ENCODE measurements at places on chromosomes 4 and X.

DNA sequence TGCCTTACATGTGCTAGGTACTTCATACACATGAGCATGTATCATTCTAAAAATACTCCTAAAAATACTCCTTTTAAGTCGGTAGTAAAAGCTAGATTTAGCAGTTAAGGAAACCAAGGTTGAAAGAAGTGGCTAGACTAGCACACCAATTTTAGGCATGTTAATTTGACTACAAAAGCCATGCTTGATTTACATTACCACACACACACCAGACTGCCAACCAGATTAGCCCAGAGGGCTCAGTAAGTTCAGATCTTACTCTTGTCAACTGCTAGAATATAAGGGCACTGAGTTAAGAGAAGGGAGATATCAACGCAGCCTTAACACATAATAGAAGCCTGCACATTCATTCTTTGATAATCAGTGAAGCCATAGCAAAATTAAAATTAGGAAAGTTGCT is 117.9 kb downstream of the MID1IP1 start:
- DNase-seq = no peak

DNA sequence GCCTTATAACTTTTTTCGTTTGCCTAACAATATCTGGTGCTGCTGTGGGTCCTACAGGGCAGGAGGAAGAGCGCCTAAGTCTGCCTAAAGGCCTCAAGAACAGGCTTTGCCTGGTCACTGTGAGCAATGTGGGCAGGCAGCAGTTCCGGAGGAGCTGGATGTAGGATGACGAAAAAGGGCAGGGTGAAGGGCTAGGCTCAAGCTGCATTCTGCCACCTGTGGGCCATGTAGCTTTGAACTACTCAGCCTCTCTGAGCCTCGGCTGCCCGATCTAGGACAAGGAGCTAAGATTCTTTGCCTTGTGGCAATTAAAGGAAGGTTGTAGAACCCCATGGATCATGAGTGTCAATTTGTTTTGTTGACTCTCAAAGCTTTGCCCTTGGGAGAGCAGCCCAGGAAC is 57.1 kb upstream of the MAMLD1 start:
- DNase-seq = no peak

GRCh38 chr4:59570860-59571476 is 1629.2 kb upstream of the ADGRL3 start:
- no peak for DNase-seq

GRCh38 chr4:150286656-150287055 is 208.4 kb downstream of the DCLK2 start:
- DNase-seq = no peak

DNA sequence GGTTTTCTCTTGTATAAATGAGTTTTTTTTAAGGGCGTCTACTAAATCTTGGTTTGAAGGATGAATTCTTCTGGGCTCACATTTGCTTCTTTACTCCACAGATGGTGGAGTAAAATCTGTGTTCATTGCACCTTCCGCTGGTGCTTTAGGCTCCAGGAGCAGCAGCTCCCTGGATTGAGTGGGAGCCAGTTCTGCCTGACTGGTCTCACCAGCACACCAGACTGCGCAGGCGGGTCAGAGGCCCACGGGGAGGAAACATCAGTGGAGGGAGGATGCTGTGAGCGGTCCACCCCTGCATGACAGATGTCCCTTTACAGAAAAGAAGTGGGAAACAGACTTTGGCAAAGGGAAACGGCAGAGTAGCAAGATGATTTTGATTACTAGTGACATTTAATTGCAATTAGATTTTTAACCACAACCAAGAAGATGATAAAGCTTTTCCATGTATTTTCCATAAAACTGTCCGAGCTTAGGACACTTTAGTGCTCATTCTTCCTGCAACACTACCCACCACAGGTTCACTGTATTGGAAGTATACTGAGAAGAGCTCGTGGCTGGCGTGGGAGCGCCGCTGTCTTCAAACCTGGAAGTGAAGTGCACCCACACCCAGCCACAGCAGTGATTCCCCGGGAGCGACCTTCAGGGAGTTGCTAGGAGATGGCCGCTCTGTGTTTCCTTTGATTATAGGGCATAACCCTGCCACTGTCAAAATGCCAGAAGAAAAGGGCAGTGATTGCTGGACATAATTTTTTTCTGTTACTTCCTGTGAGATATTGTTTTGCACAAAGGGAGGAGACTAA is 95.2 kb downstream of the SORBS2 start:
- DNase-seq = no peak

GRCh38 chr4:7154351-7154981 is 37.9 kb upstream of the SORCS2 start:
- DNase-seq = peak; percentile 31

GRCh38 chr4:36394352-36394903 is 113.0 kb downstream of the DTHD1 start:
- no peak for DNase-seq

- no peak for DNase-seq
These were observed 90.6 kb downstream of the SORBS2 start for GRCh38 chr4:185721190-185722028.

DNA sequence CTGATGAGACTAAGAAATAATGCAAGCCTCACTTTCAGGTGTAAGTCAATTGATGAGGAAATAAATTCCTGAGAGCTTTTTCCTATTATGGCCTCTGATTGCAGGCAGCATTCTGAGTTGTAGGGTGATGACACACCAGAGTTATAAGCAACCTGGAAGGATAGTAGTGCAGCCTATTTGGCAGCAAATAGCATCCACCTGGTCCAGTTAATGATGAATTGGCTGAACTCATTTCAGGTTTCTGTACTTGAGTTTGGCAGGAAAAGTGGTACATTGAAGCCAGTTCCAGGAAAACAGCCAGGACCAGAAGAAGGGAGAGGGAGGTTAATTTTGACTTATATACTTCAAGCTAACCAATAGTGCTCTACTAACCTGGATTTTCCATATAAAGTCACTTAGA is 316.8 kb downstream of the NAF1 start:
- no peak for DNase-seq

DNA sequence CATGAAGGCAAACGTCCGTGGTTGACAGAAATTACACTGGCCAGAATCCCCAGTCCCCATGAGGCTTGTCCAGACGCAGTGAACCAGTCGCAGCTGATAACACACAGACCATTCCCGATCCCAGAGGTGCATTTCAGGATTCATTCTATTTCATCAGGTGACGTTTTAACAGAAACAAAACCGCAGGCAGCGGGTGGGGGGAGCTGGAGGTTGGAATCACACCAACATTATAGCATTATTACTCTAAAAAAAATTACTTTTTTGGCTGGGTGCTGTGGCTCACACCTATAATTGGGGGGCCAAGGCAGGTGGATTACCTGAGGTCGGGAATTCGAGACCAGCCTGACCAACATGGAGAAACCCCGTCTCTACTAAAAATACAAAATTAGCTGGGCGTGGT is 25.2 kb downstream of the NOP14 start:
- DNase-seq = no peak

- no peak for DNase-seq
These were observed 33.6 kb downstream of the ELOVL6 start for GRCh38 chr4:110164856-110165255.

All from psoas muscle (tissue), 8 donors.